NCI-H460 (cell line): ENCODE measurements at places on chromosomes 13 and 19. TPM values are rescaled to one million over a fixed set of nuclear protein-coding genes. Genes with fewer than 3 reads are reported as not detected.

HMGB1 gene
- 532 and 562 TPM in 2 replicates for total RNA-seq

PAN3 gene
- 14.3 and 16.2 TPM in 2 replicates for total RNA-seq

GPR12 gene
- total RNA-seq, result not detected in 2 replicates

ZNF112 gene
- total RNA-seq, result 2.5 and 4.5 TPM in 2 replicates

CEACAM16 gene
- not detected in 2 replicates for total RNA-seq

GIPC3 gene
- 0.25 and 0.29 TPM in 2 replicates for total RNA-seq

ZNF581 gene
- total RNA-seq, result 12.3 and 13.6 TPM in 2 replicates

GAPDHS gene
- not detected in 2 replicates for total RNA-seq
